Progenitor cell of endocrine pancreas (in vitro differentiated cells): ENCODE measurements at places on chromosomes 16 and 17.

DNA sequence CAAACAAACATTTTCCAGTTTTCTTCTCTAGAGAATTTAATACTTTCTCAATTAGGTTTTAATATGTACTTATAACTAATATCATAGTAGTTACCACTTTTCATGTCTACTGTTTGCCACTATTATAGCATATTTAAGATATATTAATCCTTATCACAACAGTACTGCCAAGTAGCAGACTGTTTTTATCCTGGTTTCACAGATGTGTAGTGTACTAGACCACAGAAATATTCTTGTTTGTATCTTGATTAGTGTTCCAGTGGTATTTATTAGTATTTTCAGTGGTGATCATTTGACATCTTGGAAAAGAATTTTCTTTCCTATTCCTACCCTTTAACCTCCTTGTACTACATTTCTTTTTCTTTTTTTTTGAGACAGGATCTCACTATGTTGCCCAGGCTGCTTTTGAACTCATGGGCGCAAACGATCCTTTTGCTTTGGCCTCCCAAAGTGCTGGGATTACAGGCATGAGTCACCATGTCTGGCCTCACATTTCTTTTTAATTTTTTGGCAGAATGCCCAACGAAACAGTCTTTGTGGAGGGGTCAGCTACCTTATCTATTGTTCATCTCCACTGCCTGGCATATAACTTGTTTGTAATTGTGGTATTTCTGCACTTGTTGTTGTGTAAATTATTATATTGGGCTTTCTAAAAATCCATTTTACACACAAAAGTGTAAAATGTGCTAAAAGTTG, 27.2 kb downstream of the MAP2K4 start:
- no peak overlapping the region for H3K27ac ChIP-seq
- no peak overlapping the region for H3K4me3 ChIP-seq
- no peak for DNase-seq
- peaks cover 25% of the 10 kb centered on the region for H3K4me1 ChIP-seq

DNA sequence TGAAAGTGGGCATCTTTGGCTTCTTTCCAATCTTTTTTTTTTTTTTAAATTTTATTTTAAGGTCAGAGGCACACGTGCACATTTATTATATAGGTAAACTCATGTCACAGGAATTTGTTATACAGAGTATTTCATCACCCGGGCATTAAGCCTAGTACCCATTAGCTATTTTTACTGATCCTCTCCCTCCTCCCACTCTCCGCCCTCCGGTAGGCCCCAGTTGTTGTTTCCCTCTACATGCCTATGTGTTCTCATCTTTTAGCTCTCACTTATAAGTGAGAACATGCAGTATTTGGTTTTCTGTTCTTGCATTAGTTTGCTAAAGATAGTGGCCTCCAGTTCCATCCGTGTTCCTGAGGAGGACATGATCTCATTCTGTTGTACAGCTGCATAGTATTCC, 108.5 kb downstream of the CYB561 start:
- no peaks in the 10 kb centered on the region for H3K36me3 ChIP-seq
- peaks cover 3% of the 10 kb centered on the region for H3K4me1 ChIP-seq
- no peak overlapping the region for H3K4me3 ChIP-seq
- DNase-seq, result no peak
- H3K27ac ChIP-seq, result no peak overlapping the region

DNA sequence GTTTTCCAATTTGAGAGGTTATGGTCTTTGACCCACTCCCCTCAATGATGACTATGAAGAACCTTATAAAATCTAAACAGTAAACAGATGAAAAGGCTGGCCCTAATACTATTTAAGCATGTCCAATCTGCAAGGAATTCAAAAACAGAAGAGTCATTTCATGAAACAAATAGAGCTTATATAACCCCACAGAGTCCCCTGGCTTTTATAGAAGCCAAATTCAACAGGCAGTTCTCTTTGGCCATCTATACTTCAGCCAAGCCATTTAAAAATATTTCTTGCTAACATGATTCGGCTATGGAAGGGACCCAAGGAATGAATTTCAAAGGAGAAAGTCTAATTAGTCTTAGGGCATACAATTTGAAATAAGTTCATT, 43.4 kb downstream of the SPOP start:
- no peak overlapping the region for H3K4me3 ChIP-seq
- peaks cover 5% of the 10 kb centered on the region for H3K4me1 ChIP-seq
- no peaks in the 10 kb centered on the region for H3K27me3 ChIP-seq
- no peak overlapping the region for H3K27ac ChIP-seq

DNA sequence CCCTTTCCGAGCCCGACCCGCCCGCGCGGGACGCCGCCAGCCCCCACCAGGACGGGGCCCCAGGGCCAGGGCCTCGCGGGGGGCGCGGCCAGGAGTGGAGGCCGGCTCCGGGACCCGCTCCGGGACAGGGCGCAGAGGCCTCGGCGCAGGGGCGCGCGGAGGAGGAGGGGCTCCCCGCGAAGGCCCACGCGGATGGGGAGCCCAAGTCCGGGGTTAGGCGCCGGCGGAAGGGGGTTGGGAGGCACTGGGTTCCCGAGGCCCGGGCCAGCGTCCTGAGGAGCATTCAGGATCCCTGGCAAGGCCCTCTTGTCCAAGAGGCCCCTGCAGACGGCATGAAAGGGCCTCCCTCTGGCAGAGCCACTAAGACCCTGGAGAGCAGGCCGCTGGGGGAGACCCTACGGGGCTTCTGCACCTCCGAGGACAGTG, 57.8 kb upstream of the CIBAR2 start:
- H3K27me3 ChIP-seq, result peaks cover 46% of the 10 kb centered on the region
- H3K27ac ChIP-seq, result no peak overlapping the region
- no peak for DNase-seq
- H3K4me1 ChIP-seq, result peaks cover 56% of the 10 kb centered on the region
- H3K4me3 ChIP-seq, result peak overlapping the region; percentile 63

GRCh38 chr17:41939044-41939692, 8.8 kb downstream of the ODAD4 start:
- H3K4me1 ChIP-seq, result no peaks in the 10 kb centered on the region
- no peak overlapping the region for H3K27ac ChIP-seq
- no peak for DNase-seq
- peaks cover 6% of the 10 kb centered on the region for H3K36me3 ChIP-seq
- no peak overlapping the region for H3K4me3 ChIP-seq

DNA sequence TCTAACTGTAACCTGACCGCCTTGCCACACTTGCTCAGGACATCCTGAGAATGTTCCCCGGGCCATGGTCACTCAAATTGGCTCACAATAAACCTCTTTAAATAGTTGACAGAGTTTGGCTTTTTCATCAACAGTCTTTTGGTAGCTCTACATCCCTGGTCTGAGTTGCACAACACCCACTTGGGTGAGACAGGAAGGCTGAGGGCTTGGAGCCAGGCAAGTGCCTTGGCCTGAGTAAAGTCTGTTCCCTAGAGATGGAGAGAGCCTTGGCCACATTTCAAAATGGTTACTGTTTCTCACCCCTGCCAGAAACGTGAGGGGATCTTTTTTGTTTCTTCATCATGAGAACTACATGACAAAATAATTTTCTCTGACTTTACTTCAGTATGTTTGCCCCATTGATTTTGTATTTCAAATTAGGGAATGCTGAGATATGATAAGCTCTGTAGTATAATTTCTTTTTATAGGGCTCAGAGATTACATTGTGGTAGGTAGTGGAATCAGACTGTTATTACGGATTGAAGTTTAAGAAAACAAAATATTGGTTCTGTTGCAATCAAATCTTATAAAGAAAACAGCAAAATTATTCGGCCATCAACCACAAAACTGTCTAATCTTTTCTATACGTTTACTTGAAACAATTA, 53.9 kb upstream of the NETO2 start:
- no peak overlapping the region for H3K4me3 ChIP-seq
- H3K36me3 ChIP-seq, result peaks cover 10% of the 10 kb centered on the region

DNA sequence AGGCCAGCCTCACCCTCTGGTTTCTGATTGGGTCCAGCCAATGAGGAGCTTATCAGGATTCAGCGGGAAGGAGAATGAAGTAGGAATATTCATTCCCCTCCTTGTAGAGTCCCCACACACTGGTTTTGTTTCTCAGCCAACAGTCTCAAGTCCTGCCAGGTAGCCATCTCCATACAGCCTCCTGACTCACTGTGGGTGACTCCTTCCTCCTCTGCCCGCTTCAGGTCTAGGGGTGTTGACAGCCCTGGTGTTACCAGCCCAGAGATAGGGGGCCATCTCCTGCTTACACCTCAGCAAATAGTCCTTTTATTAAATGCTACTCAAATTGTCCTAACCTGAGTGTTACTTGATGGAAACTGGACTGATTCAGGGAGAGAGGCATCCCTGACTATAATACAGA, 4.0 kb upstream of the MFAP4 start:
- no peak for DNase-seq
- peaks cover 6% of the 10 kb centered on the region for H3K27me3 ChIP-seq
- H3K27ac ChIP-seq, result no peak overlapping the region
- peaks cover 15% of the 10 kb centered on the region for H3K4me1 ChIP-seq
- no peak overlapping the region for H3K4me3 ChIP-seq

GRCh38 chr16:5044011-5044540, 10.3 kb upstream of the NAGPA start:
- H3K27me3 ChIP-seq, result no peaks in the 10 kb centered on the region
- DNase-seq, result no peak
- peaks cover 7% of the 10 kb centered on the region for H3K4me1 ChIP-seq

- H3K27me3 ChIP-seq, result no peaks in the 10 kb centered on the region
- no peak overlapping the region for H3K4me3 ChIP-seq
- peak overlapping the region; percentile 82 for H3K27ac ChIP-seq
- peaks cover 27% of the 10 kb centered on the region for H3K4me1 ChIP-seq
- H3K36me3 ChIP-seq, result peaks cover 5% of the 10 kb centered on the region
Observed at GRCh38 chr17:59753522-59754467, 46.3 kb downstream of the VMP1 start.

DNA sequence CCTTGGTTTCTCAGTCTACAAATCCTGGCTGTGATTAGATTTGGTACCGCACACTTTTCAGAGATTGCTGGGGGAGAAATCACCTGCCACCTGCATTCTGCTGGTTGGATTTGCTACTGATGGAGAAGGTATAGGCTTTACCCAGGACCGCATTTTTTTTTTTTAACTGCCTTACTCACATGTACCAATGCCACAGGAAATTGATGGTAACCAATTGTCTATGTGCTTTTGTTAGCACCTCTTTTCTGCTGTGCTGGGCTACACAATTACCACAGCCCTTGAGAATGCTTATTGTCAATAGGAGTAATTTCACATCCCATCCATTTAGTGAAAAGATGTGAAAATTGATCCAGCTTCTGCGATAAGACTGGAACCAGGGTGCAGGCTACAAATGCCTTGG, 74.4 kb upstream of the TANC2 start:
- no peak for DNase-seq
- no peak overlapping the region for H3K27ac ChIP-seq
- H3K27me3 ChIP-seq, result no peaks in the 10 kb centered on the region
- no peak overlapping the region for H3K4me3 ChIP-seq
- H3K36me3 ChIP-seq, result no peaks in the 10 kb centered on the region
- H3K4me1 ChIP-seq, result peaks cover 3% of the 10 kb centered on the region

DNA sequence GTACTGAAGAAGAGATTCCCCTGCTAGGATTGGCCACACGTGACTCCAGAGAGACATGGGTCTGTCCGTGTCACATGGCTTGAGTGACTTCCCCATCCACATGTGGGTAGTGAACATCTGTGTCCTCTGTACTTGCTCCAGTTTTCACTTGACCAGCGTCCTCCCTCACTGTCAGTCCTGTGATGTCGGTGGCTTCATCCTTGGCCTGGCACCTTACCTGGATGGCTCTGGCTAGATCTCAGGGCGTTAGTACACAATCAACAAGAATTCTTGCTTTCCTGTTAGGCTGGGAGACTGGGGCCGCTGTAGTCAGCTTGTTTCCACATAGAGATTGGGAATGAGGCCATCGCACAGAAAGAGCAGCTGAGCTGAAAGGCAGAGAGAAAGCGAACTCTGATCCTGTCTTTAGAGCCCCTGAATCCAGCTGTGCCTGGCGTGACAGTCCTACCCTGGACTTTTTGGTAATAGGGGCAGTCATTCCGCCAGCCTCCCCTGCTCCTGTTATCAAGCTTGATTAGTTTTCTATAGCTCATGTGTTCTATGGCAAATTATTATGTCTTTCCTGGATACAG, 227.3 kb downstream of the SNX29 start:
- no peaks in the 10 kb centered on the region for H3K27me3 ChIP-seq
- no peaks in the 10 kb centered on the region for H3K4me1 ChIP-seq
- no peak overlapping the region for H3K27ac ChIP-seq
- no peak overlapping the region for H3K4me3 ChIP-seq
- no peaks in the 10 kb centered on the region for H3K36me3 ChIP-seq

- H3K4me3 ChIP-seq, result no peak overlapping the region
- no peak for DNase-seq
- H3K36me3 ChIP-seq, result no peaks in the 10 kb centered on the region
- H3K27me3 ChIP-seq, result no peaks in the 10 kb centered on the region
- H3K27ac ChIP-seq, result peak overlapping the region; percentile 46
Observed at GRCh38 chr17:74380086-74380958, 13.0 kb downstream of the GPR142 start.

GRCh38 chr17:74527081-74527480, 4.2 kb downstream of the CD300LB start:
- no peak overlapping the region for H3K27ac ChIP-seq
- no peak for DNase-seq
- peaks cover 39% of the 10 kb centered on the region for H3K27me3 ChIP-seq
- H3K4me3 ChIP-seq, result no peak overlapping the region

DNA sequence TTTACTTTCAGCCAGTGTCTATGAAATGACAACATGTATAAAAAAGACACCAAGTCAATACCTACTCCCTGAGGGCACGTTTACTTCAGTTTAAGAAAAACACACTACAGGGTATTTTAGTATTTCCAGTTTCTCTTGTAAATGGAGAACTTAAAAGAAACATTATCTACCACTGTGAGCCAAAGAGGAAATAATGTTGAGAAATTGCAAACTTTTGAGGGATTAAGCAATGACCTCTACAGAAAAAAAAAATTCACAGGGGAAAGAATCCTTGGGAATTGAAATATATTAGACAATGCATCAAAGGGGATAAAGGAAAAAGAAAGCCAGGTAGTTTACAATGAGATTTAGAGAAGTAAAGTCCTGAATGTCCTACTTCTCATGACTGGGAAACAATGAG, 126.0 kb downstream of the KCNJ2 start:
- no peak overlapping the region for H3K4me3 ChIP-seq
- H3K27ac ChIP-seq, result no peak overlapping the region
- no peaks in the 10 kb centered on the region for H3K27me3 ChIP-seq
- no peaks in the 10 kb centered on the region for H3K4me1 ChIP-seq
- DNase-seq, result no peak
- H3K36me3 ChIP-seq, result no peaks in the 10 kb centered on the region
